ENCODE measurements at places on chromosomes 7 and 10.

DNA sequence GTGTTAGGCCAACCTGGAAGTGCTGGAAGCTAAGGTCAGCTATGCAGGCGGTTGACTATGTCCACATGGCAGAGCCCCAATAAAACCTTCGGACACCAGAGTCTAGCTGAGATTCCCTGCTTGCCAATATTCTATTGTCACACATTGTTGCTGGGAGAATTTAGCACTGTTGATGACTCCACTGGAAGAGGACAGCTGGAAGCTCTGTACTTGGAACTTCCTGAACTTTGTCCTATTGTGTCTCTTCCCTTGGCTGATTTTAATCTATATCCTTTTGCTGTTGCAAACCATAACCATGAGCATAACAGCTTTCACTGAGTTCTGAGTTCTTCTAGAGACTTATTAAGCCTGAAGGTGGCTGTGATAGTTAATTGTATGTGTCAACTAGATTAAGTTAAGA is 12.0 kb downstream of the XRCC2 start:
- DNase-seq, result no peak

- DNase-seq, result no peak
Observed at GRCh38 chr7:36894190-36894589, 169.9 kb upstream of the AOAH start.

DNA sequence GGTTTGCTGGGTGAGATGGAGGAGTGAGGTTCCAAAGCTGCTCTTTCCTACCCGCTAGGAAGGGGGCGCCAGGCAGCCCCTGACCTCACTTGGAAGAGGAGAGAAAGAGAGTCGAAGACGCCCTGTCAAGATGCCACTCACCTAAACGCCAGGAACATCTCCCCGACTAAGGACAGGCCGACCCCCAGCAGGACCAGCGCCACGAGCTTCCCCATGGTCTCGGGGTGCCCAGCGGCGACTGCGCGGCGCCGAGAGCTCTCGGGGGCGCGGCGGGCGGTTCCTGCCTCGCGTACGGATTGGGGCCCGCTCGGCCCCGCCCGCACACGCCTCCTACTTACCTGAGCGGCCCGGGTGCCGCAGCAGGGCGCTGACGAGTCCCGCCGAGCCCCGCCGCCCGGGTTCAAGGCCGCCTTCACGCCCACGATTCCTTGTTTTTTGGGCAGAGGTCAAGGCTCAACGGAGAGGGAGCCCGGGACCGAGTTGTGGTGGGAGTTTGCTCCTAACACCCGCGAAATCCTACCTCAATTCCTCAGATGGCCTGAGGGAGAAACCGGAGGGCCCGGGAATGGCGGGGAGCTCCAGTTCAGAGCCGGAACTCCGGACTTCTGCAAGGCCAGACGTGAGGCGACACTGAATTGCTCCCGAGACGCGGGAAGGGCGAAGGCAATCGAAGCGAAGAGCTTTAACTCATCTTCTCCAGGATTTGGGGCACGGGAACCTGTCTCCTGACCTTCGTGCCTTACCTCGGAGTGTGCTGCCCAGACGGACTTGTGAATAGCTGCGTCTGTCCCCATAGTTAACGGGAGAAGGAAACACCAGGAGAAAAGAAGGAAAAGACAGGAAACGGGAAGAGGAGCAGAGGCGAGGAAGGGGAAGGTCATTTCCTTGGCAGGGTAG is at the start of gene PON3:
TSS of gene PON3 (minus strand) at position 240 of the 897 bp plus-strand sequence. CDS start at position 215, 25 bp downstream.
- DNase-seq, result peak; percentile 71

DNA sequence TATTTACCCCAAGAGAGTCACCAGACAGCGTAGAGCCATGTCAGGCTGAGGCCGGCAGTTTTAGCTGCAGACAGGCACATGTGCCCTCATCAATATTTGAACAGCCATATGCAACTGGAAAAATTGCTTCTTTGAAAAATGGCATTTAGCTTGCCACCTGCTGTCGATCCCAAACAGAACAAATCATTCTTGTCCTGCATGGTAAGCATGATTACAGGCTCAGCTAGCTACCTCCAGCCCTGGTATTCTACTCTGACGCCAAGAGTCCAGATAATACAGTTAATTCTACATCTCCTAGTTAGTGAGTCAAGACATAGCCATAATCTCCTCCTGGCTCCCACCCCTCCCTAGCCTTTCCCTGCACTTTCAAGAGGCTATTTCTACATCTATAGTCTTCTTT is 7.7 kb downstream of the CREB3L2 start:
- DNase-seq, result no peak

- DNase-seq, result peak; percentile 89
Observed at GRCh38 chr10:103911021-103911459, 6.9 kb downstream of the STN1 start.

DNA sequence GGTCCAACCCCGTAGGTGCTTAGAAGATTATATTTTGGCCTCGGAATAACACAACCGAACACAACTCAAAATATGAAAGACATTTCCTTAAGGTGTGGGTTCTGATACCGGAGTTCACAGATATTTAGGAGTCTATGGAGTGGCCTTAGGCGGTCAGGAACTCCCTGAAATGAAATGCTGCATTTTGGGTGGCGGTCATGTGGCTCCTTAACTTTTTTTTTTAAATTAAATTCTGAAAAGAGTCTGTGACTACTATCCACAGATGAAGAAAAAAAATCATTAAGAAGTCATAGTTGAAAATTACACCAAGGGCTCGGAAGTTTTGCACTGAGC is 290.9 kb upstream of the NFE2L3 start:
- DNase-seq, result no peak

- no peak for DNase-seq
Observed at GRCh38 chr10:1548596-1548995, 188.7 kb downstream of the ADARB2 start.

DNA sequence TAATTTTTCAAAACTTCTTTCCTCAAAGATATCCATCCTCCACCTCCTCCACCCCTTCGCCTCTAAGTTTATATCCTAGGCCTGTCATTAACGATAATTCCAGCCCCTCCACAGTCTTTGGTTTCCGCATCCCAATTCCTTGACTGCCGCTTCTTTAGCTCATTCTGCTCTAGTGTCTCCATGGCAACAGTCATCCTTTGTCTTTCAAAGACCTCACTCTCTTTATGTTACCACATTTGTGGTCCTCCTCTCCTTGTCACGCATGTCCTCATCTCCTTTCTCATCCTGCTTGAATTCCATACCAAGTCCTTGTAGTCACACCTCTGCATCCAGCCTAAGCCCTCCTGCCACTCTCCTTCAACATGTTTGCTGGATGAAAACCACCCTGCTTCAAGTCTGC is 511.2 kb upstream of the KLF6 start:
- no peak for DNase-seq

GRCh38 chr10:86635402-86635801 is 18.9 kb upstream of the OPN4 start:
- DNase-seq, result no peak

GRCh38 chr7:157526005-157526912 is 189.5 kb downstream of the DNAJB6 start:
- DNase-seq, result no peak

GRCh38 chr7:27346531-27347275 is 104.1 kb downstream of the EVX1 start:
- no peak for DNase-seq

DNA sequence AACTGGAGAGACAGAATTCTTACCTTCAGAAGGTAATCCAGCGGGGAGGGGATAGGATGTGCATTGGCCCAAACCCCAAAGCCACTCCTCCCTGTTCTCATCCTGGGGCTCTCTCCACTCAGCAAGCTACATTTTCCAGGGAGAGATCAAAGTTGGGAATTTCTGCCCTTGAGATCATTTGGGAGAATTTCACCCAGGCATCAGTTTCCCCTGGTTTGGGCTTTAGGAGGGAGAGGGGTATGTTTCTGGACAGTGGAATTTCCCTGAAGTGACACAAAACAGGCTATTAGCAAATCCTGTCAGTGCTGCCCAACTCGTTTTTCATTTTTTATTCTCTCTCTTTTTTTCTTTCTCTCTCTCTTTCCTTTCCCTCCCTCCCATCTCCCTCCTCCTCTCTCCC is 35.7 kb downstream of the CYP17A1 start:
- no peak for DNase-seq

GRCh38 chr7:128910569-128910945 is at the start of gene KCP:
Gene KCP, minus strand, starts transcription at chr7:128910709. Its CDS starts 33 bp downstream, at chr7:128910676.
- DNase-seq, result no peak

DNA sequence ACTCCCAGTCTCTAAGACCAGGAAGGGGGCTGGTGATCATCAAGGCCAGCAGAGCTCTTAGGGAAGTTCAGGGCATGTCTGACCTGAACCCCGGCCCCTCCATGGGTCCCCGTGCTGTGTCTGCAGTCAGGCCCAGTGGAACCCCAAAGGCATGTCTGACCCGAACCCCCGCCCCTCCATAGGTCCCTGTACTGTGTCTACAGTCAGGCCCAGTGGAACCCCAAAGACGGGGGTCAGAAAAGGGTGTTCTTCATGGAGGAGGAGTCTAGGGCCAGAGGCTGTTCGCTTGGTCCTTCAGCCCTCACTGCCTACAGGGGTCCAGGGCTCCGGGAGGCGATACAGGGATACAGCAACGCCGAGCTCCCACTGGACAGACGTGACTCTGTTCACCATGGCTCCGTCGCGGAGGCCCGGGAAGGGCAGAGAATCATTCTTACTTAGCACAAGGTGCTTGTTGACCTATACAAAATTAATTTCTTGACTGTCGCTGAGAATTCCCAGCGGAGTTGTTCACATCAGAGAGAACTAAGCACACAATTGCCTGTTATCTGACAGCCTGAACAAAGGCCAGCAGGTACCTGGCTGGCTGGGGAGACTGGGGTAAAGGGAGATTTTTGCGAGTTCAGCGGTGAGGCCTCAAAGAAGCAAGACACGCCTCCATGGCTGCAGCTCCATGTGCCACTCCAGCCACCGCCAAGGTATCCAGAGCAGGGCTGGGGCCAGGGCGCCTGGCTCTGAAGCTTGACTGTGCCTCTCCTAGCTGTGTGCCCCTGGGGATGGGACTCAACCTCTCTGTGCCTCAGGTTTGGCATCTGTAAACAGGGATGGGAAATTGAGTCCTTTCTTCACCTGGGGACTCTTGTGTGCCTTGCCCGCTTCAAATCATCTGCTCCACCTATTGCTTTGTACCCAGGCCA is 26.8 kb downstream of the EN2 start:
- no peak for DNase-seq

- peak; percentile 77 for DNase-seq
Observed at GRCh38 chr10:128263891-128264688, 137.9 kb upstream of the MKI67 start.

DNA sequence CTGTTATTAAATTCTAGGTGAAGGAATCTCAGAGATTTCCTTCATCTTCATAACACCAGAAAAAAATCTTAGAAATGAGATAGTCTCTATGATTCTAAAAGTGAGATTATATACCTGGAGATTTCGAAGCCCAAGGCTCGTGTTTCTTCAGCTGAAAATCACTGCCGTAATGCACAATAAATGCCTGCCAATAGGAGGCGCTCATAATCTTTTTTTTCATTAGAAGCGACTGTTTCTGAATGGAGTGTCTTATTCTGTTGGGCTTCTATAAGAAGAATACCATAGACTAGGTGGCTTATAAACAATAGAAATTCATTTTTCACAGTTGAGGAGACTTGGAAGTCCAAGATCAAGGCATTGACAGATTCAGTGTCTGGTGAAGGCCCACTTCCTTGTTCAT is 294.7 kb downstream of the PRKG1 start:
- no peak for DNase-seq

DNA sequence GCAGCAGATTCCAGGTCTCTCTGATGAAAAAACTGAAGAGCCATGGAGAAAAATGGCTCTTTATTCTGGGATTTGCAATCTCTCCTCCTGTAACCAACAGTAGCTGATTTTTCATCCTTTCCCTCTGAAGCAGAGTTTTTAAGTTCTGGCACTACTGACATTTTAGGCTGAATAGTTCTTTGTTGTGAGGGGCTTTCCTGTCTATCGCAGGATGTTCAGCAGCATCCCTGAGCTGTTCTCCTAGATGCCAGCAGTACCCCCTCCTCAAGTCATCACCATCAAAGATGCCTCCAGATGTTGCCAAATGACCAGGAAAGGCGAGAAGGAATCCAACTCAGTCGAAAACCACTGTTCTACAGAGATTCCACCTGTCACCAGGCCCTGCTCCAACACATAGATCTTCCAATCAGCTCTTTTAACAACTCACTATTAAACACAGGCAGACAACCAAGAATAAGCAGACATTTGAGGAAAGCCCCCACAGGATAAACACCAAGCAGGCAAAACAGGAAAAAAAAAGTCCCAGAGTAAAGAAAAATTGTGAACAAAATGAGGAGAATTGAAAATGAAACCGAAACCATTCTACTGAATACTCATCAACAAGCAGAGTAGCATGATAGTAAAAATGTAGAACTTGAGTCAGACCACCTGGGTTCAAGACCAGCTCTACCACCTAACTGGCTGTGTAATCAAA is 124.8 kb downstream of the MPP7 start:
- peak; percentile 19 for DNase-seq

GRCh38 chr7:157928171-157928794 is 591.5 kb downstream of the DNAJB6 start:
- no peak for DNase-seq

All from hematopoietic multipotent progenitor cell treated with erythropoietin and hydrocortisone succinate and interleukin-3 and kit ligand, for 4 days (in vitro differentiated cells).